Stimulated activated naive B cell treated with anti-CD40 and anti-IgM and Interleukin-4, amounts not matched to agents 10 μg/mL and 1 μg/mL and 100 μg/mL, for 72 hours (primary cell): ENCODE measurements at places on chromosomes 5 and 9.

DNA sequence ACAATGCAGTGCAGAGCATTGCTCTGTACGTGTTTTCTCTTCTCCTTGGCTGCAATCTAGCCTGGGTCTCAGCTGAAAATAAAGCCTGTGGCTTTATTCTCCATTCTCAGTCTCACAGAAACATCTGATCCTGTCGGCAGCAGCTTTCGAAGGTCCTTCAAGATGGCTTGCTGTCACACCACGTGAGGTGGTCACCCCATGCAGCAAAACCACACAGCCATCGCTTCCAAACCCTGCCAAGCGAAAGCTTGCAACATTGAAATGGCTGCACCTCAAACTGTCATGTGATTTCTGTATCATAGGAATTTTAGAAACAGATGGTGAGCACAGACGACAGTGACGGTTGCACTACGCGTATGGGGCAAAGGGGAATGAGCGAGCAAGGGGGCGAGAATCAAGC is 98.5 kb upstream of the SMARCA2 start:
- no peak for DNase-seq

DNA sequence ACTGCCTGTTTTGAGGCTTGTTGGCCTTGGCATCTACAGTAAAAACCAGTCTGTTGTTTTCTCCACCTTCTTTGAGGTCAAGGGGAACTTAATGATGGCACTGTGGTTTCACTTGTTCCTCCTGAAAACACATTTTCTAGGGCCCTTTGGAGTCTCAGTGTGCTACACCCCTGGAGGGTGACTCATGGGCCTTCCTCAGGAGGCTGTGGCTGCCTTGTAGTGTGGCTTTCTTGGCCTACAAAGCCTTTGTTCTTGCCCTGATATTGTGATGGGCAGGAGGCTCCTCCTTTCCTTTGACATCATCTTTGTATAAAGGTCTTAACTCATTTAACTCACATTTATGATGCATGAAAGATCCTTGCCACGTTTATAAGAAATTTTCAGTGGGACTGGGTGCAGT is 56.3 kb upstream of the GPBP1 start:
- DNase-seq: peak; percentile 29

- peak; percentile 75 for DNase-seq
These were observed 542 bp upstream of the TRIM52 start for GRCh38 chr5:181261320-181262049.

GRCh38 chr5:148909040-148909439 is 82.6 kb downstream of the ADRB2 start:
- DNase-seq: no peak

- DNase-seq: no peak
These were observed 14.6 kb downstream of the IL33 start for GRCh38 chr9:6230037-6230780.

GRCh38 chr5:75567710-75568109 is 43.5 kb upstream of the ANKDD1B start:
- DNase-seq: no peak

DNA sequence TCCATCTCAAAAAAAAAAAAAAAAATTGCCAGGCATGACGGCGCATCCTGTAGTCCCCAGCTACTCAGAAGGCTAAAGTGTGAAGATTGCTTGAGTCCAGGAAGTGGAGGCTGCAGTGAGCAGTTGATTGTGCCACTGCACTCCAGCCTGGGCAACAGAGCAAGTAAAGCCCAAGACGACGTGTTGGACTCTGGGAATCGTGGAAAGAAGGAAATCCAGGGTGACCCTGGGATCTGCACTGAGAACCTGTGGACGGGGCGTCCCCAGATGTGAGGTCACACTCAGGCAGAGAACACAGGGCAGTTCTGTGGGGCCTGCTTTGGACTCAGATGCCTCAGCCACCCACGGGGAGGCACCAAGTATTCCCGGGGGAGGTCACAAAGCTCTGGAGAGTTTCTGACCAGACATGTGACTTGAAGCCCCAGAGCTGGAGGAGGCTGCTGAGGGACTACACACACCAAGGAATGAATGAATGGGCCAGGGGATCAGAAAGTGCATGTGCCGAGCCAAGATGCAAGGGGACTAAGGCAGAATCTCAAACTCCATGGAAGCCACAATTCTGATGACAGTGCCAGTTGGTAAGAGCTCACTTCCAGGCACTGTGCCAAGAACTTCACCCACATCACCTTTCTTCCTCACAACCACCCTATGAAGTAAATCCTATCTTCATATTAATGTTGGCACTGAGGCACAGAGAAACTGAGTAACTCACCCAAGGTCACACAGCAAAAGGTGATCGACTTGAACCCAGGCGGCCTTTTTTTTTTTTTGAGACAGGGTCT is 12.9 kb downstream of the DYNC2I2 start:
- DNase-seq: peak; percentile 76

DNA sequence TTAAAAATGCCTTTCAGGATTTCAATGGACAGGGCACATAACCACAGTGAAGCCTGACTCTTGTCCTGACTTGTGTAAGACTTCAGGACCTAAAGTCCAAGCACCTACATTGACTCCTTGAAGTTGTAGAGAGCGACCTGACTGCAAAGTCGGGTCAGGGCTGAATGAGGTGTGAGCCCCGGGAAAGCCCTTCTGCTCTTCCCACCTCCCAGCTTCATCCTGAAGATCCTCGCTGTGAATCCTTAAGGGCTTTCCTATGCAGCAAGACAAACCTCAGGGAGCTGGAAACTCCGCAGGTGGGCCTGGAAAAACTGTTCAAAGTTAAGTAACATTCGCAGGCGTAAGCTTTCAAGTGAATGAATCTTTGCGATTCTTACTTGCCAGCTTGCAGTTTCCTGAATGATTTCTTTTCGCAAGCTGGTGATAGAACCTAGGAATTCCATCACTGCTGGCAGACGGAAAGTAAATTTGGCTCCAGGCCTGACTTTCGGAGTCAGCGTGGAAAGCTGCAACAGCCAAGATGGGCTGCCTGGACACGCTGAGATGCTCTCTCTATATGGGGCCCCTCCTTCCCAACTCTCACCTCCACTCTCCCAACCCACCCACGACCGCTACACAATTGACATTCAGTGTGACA is 10.9 kb downstream of the SEMA5A start:
- DNase-seq: no peak

DNA sequence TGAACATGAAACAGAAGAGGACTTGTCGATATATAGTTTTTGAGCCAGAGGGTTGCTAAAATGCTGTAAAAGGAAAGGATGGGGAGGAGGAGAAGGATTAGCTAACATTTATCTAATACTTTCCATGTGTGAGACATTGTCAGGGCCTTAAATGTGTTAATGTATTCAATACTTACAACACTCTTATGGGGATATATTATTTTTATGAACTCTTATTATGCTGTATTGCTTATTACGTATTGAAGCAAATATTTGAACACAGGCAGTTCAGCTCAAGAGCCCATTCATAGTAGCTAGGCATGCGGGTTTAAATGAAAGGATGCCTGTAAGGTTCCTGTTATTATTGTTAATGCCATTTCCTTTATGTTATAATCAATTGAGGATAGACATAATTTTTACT is 391.5 kb downstream of the CCDC171 start:
- DNase-seq: no peak

DNA sequence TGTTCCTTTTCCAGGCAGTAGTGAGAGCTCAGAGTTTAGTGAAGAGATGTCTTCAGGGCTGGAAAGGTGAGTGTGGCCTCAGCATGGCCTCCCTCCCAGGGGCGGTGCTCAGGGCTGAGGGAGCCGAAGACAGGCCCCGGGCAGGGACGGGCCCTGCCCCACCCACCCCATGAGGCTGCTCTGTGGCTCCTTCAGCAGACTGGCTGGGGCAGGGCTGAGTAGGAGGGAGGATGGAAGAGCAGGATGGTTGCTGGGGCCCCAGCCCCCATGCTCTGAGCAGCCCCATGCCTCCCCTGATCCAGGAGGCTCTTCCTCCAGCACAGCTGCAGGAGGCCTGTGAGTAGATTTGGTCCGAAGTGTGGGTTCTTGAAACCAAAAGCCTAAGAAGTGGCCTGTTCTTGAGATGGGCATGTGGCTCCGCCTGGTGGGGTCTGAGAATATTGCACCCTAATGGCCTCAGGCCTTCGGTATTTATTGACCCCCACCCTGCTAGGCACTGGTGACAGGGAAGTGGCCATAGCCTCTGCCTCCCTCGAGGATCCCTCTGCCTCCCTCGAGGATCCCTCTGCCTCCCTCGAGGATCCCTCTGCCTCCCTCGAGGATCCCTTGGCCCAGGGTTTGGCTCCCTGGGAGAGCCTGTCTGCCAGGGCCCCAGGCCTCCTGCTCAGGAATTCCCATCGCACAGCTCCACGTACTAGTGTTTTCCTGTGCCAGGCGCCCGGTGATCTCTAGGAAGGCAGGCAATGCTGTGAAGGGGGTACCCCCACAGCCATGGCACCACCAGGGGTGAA is 65.4 kb upstream of the GARNL3 start:
- DNase-seq: peak; percentile 68

- peak; percentile 9 for DNase-seq
These were observed 90.1 kb downstream of the THBS4 start for GRCh38 chr5:80125022-80125961.

GRCh38 chr5:145521066-145521465 is 314.1 kb downstream of the PRELID2 start:
- no peak for DNase-seq

GRCh38 chr5:116502138-116502537 is 72.5 kb downstream of the SEMA6A start:
- no peak for DNase-seq

- DNase-seq: no peak
These were observed 244.4 kb upstream of the TUT7 start for GRCh38 chr9:86598411-86599239.

GRCh38 chr5:89097103-89097502 is 214.1 kb upstream of the MEF2C start:
- DNase-seq: no peak

DNA sequence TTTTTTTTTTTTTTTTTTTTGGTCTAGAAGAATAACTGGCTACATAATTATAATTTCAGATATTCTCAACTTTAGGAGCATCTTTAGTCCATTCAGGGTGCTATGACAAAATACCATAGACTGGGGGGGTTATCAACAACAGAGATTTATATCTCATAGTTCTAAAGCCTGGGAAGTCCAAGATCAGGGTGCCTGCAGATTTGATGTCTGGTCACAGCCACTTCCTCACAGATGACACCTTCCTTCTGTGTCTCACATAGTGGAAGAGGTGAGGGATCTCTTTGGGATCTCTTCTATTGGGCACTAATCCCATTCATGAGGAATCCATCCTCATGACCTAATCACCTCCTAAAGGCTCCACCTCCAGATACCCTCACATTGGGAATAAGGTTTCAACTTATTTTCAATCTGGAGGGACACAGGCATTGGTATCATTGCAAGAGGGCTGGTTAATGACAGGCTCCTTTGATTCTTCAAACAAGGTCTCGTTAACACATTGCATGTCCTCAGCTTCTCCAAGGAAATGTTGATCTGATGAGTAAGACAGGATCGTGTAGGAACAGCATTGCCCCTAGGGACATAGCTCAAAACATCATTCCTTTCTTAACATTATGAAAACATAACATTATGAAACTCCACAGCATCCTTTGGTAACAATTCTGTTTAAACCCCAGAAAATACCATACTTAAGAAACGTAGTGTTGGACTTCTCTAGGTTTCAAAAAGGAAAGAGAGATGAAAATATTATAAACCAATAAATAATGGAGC is 372.4 kb downstream of the SEMA5A start:
- DNase-seq: no peak

DNA sequence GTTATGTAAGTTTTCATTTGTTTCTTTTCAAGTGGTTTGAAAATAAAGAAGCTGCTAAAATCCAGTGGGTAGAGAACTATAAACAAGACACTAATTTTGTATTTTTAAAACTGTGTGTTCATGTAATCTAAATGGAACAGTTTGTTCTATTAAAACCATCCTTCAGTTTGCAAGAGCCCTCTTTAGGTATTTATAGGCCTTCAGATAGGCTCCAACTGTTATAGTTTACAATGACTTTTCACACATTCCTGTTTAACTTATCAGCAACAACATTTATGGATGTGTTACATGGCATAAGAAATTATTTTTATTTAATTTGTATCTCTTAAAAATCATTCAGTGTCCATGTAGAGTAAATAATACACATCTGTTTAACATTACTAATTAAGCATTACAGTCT is 126.7 kb upstream of the SLCO6A1 start:
- no peak for DNase-seq

- DNase-seq: no peak
These were observed 47.2 kb downstream of the NIPAL4 start for GRCh38 chr5:157506981-157507780.

- DNase-seq: no peak
These were observed 2.0 kb upstream of the F2RL2 start for GRCh38 chr5:76625087-76625815.

DNA sequence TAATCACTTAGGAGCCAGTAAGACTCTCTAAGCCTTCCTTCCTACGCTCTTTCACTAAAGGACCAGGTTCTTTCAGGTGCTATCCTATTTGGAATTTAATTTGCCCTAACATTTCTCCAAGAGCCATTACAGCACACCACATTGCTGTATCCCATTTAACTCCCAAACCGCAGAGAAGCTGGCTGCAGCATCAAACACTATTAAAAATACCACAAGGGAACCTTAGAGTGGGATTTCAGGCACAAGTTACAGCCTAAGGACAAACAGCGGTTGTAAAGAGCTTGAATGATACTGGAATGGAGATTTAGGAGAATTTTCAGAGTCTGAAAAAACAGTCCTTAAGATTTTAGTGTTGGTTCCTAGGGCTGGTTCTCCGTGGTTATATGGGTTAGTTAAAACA is 566.4 kb downstream of the RAB3C start:
- DNase-seq: no peak

DNA sequence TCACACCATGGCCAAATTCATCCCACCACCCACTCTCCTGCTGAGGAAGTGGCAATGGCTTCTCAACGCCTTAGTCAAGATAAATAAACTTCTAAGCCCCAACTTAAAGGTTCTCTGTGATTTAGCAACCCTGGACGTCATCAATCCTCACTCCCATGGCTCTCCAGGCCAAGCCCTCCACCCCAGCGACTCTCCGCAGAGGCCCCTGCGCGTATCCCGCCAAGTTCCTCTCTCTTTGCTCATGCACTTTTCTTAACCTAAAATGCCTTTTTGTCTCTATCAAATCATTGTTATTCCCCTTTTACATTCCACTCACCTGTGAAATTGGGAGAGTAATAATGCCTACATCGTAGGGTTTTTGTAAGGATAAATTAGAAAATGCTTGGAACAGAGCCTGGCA is 88.6 kb downstream of the NRG2 start:
- no peak for DNase-seq

DNA sequence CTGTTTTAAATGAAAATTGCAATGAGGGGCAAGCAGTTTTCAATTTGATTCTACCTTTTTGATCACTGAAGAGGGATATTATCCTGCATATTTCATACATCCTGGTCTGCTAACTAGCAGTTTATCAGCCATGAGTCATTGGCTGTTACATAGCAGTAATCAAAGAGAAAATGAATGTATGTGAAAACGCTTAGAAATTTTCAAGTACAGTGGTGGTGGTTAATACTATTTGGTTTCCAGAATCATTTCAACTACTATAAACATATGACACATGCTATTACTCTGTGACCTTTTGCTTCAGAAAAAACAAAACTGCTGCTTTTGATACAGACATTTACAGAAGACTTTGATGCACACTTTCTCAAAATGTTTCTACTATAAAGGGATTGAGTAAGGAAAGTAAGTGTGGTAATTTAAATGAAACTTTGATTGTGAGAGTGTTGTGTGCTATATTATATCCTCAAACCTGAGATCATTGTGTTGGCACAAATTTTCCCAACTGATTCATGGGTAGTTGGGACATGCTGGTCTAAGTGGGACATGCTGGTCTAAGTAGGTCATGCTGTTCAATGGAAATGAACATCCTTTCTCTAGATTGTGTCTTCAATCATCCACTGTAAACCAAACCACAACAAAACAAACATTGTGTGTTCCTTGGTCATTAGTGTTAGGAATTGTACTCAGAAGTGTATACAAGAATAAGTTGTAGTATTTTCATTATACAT is 5.1 kb downstream of the RNF14 start:
- DNase-seq: no peak
